Amygdala (tissue), 56 donors: ENCODE measurements at places on chromosomes 6 and 20.

DNA sequence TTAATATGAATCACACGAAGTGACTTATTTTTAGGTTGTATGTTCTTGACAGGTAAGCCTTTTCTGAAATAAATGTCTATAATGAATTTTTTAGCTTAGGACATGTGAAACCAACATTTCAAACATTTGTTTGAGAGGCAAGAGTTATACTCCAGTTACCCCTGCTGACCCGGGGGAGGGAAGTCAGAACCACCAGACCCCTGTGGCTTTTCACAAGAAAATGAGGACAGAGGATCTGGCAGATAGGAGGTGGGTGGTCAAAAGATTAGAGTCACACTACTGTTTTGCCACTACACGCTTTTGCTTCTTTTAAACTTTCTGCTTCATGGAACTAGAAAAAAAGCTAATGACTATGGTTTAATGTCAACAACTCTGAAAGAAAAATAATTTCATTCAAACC, 27.5 kb upstream of the ADGRF4 start:
- no peak for DNase-seq

DNA sequence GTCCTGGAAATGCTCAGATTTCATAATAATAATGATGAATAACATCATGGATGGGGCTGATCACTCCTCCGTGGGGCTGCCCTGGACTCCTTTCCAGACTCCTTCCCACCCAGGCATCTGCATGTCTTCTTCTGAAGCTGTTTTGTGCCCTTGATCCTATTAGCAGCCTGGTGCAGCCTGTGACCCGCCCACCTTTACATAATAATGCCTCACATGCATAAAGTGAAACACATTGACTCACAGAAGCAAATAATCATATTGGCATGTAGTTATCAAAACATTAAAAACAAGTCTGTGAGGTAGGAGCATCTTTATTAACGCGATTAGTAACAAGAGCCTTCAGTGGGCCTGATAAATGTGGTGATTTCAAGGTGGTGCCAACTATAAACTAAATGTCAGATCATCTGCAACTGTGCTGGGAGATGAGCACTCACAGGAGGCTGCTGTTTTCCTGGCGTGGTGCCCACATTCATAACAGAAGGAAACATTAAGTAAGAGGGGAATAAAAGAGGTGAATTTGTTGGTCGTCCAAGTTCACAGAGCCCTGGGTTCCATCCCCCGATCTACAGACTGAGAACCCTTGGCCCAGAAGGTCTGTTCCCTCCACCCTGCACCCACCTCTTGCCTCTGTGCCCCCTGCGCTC, 344.7 kb downstream of the CDH4 start:
- DNase-seq, result no peak

GRCh38 chr6:13629459-13630116, 14.5 kb downstream of the NOL7 start:
- DNase-seq, result no peak

DNA sequence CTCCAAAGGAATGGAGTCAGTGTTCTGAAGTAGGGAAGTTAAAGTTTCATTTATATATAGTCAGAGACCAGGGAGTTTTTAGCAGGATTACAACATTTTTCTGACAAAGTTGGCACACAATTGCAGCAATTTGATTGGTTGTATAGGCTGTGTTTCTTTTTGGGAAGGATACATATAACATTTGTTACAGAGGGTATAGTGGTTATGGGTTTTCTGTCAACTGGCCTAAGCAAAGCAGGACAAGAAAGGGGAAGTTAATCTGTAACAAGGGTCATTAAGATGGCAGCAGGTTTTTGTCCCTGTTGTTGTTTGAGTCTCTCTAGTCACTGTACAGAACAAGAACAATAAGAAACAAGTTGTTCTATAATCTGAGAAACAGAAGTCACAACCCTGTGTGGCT, 41.4 kb downstream of the TPD52L1 start:
- DNase-seq, result no peak

DNA sequence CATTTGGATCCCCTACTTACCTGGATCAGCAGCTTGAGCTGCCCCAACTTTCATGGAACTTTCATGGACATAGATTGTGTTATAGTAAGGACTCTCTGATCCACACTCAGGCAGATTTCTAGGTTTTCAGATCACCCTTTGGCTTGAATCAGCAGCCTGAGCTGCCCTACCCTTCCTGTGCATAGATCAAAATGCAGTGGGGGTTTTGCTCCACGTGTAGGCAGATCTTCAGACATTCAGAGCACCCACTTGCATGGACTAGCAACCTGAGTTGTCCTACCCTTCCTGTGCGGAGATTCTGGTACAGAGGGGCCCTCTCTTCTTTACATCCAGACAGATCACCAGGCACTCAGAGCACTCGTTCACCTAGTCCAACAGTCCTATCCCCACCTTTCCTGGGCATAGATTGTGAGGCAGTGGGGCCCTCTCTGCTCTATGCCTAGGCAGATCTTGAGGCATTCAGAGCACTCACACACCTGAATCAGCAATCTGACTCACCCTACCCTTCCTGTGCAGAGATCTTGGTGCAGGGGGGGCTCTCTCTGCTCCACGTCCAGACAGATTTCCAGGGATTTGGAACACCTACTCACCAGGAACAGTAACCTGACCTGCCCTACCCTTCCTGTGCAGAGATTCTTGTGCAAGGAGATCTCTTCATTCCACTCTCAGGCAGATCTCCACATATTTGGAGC, 705.2 kb upstream of the NRSN1 start:
- no peak for DNase-seq

DNA sequence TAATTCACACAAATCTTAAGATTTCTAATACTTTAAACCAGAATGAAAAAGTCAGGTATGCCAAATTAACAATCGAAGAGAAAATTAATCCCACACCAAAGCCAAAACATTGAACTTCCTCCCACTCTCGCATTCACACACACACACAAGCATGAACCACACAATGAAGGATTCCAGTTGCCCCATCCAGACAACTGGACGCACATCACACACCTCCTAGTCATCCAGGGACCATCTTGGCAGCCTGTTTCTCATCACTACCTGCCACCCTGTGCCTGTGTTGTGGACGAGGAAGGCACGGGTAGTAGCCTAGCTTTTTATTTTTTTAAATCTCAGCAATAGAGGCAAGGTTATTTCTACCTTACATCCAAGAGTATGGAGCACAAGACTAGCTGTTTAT, 15.2 kb downstream of the B4GALT5 start:
- DNase-seq, result no peak

GRCh38 chr6:153758516-153758915, 280.5 kb upstream of the OPRM1 start:
- DNase-seq, result no peak

GRCh38 chr6:19755181-19755580, 82.0 kb upstream of the ID4 start:
- DNase-seq, result no peak

DNA sequence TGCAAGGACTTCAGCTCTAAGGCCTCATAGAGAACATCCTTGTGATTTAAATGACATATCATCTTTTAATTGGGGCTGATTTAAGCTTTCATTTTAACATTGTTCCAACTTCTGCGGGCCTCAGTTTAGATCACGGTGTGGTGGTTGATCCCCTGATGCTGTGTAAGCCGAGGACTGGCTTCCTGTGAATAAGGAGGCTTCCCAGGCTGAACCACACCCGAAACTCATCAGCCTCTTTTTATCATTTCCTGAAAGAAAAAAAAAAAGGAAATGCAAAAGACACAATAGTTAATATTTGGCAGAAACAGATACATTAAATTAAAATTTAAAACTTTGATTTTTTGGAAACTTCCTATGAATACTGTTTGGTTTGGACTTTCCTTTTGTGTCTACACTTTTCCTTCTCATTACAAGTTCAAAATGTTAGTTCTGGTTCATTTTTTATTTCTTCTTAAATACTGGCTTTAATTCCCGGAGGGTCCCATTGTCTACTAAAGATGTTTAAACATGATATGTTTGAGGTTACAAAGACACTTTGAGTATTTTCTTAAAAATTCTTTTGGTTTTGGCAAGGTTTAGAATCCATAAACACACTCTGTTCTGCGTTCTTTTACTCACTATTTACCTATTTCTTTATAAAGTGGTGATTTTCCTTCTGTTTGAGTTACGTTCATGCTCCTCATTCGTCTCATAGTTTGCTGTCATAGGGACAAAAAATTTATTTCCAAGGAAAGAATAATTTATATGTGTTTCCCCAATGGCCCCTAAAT, 230.0 kb upstream of the SULF2 start:
- DNase-seq, result no peak

DNA sequence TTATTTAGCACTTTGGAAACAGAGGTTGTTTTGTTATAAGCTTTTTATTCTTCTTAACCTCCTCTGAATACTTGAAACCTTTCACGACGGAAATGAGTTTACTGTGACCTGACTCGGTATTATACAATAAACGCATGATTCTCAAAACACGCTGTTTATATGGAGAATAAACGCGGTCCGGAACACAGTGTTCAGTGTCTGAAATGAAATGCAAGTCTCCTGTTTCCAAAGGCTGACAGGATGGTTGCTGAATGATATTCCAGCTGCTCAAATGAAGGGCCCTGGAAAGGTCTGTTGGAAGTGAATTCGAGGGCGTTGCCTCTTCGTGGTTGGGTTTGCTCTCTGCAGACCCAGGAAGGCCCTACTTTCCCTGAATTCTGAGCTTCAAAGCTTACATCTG, 83.4 kb downstream of the RSPH3 start:
- DNase-seq, result no peak

DNA sequence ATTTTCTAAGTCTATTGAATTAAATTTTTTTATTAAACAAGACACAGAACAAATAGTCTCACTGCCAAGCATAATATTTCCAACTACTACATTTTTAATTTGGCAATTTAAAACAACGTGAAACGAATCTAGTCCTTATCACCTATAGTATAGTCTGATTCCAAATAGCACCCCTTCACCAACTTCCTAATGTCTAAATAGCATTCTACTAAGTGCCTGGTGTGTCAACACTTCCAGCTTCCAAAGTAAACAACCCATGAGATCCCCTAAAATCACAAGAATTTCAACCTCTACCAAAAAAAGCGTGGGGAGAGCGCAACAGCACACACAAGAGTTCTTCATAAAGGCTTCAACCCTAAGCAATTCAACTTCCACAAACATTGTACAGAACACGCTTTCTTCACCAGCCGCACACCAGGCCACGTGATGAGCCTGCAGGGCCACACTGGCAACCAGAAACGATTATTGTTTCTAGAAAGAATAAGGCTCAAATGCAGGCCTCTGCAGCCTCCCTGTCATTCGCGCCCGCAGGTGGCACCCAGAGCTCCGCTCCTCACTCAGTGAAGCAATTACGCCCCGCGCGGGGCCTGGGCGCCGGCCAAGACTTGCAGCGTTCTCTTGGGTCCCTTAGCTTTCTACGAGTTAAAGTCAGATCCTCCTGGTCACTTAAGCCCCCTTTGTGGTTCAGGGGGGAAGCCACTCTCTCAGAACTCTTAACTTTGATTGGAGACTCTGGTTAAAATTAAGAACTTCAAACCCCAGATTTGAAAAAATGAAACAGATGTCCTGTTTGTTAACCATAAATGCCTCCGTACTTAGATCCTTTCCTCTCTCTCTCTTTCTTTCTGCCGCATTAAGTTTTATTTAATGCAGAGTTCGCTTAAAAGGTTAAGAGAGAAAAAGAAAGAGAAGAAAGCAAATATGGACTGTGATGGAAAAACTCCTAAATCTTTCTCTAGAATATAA, 18.3 kb downstream of the SIM1 start:
- DNase-seq, result no peak

GRCh38 chr6:54327631-54328030, 19.4 kb downstream of the TINAG start:
- no peak for DNase-seq

DNA sequence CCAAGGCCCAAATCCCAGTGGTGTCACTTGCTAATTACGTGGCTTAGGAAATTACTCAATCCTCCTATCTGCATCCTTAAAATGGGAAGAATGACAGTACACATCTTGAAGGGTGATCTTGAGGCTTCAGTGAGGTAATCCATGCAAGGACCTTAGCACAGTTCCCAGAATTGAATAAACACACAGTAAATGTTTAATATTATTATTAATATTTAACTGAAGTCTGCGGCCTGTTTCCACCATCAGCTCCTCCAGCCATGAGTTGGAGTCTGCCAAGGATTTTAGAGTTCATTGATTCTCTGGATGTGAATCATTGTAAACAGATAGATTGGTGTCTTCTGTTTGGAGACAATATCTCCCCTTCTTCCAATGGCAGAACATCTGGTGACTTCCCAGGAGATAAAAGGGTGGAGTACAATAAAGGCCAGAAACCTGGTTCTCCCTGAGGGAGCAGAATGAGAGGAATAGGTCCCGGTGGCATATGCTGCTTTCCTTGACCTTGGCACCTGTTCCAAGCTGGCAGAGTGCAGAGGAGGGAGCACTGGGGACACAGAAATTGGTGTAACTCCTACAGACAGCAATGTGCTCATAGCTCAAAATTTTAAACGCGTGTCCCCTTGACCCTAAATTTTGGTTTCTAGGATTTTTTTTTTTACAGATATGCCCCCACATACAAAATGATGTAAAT, 25.4 kb downstream of the UNC5CL start:
- DNase-seq, result no peak

DNA sequence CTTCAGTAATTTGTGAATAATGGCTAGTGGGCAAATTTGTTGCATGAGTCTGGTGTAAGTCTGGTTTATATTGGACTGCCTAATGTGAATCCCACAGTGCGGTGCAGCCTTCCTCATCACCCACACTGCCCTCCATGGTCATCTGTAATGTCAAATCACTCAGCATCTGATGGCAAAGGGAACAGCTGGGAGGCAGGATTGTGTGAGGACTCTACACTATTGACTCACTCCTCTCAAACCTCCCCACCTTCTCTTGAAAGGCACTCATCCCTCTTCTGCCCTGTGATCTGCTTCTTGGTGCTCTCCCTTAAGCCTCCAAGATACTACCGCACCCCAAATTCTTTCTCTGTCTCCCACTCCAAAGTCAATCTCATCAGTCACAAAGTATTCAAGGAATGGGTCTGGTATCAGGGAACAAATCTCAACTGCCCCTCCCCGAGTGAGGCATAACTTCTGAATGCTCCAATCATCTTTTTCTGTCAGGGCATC, 146.0 kb upstream of the BEND6 start:
- no peak for DNase-seq

DNA sequence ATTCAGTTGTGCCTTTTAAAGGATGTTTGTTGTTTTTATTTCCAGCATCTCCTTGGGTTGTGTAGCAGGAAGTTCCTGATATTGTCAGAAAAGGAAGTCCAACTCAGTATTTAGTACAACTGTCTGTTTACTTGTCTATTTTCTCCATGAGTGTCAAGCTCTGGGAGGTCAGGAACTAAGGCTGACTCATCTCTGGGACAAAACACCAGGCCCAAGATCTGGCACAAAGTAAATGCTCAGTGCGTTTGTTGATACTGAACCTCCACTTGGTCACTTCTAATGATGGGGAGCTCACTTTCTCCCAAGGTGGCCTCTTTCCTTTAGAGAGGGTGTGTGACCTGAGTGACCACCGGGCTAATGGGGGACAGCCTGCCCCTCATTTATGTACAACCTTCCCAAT, 12.6 kb upstream of the PIGU start:
- no peak for DNase-seq

GRCh38 chr6:88964509-88964908, 1.1 kb upstream of the RNGTT start:
- no peak for DNase-seq
